ENCODE measurements at places on chromosomes 12 and 14.

- no peak for DNase-seq
Observed at GRCh38 chr14:96989306-96989705, 192.1 kb downstream of the VRK1 start.

GRCh38 chr12:111846016-111846415, 4.0 kb downstream of the MAPKAPK5 start:
- no peak for DNase-seq

DNA sequence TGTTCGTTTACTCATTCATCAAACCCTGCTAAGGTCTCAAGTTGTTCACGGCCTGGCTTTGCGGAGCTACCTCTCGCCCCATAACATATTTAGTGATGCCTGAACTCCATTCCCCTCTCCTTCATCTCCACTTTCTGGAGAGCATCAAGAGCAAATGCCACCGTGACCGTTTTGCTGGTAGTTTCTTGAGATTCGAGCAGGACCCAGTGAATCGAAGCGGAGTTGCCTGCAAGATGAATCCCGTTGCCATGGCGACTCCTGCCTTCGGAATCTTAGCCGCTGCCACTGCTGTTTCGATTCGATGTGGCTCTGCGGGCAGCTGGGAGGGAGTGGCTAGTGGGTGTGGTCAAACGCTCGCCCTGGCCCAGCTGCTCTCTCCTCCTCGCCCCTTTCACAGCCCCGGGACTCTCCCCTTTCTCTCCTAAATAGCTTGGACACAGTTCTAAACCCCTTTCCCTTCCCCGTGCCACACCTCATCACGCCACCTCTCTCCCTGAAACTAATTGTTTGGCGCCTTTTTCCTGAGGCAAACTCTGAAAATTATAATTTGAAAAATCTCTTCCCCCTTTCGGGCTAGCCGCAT, 1.4 kb downstream of the DAAM1 start:
- DNase-seq: peak; percentile 91

DNA sequence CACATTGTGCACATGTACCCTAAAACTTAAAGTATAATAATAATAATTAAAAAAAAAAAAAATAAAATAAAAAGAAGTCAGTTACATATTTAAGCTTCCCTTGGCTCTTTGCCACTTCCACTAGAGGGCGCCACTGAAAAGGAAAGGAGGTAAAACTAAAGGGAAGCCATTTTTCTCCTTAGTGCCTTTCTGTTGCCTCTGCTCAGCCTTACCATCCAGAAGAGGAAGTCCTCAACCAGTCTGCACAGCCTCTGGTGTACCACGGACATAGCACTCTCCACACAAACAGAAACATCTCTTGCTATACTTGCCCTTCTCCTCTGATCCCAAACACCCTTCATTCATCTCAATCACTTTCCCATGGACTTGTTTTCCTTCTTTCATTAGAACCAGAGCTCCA, 169.0 kb upstream of the EEA1 start:
- no peak for DNase-seq

GRCh38 chr12:89181271-89181920, 170.9 kb downstream of the DUSP6 start:
- DNase-seq: peak; percentile 86

GRCh38 chr12:11162502-11162901, 8.5 kb upstream of the SMIM10L1 start:
- no peak for DNase-seq

DNA sequence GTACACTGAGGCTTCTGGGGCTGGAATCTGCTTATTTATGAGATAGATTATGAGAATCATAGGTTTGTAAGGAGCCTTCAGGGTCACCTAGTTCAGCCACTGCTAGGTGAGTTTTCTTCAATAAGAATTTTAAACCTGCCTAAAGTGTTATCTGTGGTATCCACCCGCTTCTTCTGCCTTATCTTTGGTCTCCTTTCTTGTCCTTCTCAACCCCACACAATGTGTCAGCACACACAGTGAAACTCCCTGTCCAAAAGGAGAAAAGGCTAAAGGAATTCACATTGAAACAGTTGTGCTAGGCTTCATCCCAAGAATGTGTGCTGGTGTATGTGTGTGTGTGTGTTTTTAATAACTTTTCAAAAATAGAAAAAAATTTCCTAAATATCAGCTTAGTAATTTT, 259.3 kb upstream of the BTG1 start:
- DNase-seq: no peak

GRCh38 chr12:57213763-57214397, 2.7 kb upstream of the NXPH4 start:
- DNase-seq: peak; percentile 48

GRCh38 chr14:55874785-55875184, 243.4 kb upstream of the PELI2 start:
- no peak for DNase-seq

DNA sequence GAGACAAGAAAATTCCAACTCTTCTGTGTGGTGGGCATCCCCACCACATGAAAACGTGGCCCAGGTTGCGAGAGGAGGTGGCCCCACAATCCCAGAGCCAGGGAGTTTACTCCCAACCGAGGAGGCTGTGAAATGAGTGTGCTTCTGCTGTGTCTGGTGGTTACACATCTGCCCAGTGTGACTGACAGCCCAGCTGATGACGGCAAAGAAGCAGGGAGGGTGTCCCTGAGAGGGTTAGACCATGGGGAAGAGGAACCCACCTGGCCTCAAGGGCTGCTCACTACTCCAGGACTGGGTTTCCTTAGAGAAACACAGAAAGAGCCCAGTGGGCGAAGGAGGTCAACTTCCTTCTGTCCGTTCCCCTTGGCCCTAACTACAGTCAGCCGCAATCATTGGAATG, 24.6 kb downstream of the ZFP36L1 start:
- no peak for DNase-seq

DNA sequence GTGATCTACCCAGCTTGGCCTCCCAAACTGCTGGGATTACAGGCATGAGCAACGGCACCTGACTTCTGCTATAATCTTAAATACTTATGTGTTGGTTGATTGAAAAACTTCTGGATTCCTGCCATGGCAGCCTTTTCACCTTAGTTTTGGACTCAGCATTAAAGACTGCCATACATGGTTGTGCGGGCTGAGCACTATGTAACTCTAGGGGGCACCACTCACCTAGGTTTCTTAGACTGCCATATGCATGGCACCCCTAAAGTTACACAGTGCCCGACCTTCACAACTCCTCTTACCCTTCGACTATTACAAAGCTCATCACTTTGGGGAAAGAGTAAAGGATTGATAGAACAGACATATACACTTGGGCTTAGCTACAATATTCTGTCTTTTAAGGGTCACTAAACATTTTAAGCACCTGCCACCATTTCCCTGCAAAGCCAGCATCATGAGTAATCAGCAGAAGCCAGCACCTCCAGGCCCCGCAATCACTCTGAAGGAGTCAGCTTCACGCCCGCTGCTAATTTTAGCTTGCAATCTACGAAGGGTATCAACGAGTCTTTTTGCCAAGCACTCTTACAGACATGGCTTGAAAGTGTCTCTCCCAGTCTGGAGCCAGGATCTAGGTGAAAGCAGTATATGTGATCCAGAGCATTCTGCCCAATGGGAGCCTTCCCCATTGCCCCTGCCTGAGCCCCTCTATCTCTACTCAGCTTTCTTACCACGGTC, 59.8 kb downstream of the SUDS3 start:
- no peak for DNase-seq

GRCh38 chr14:61891170-61891569, 128.9 kb downstream of the SNAPC1 start:
- no peak for DNase-seq

- DNase-seq: peak; percentile 36
Observed at GRCh38 chr12:115383668-115384067, 699.7 kb upstream of the TBX3 start.

DNA sequence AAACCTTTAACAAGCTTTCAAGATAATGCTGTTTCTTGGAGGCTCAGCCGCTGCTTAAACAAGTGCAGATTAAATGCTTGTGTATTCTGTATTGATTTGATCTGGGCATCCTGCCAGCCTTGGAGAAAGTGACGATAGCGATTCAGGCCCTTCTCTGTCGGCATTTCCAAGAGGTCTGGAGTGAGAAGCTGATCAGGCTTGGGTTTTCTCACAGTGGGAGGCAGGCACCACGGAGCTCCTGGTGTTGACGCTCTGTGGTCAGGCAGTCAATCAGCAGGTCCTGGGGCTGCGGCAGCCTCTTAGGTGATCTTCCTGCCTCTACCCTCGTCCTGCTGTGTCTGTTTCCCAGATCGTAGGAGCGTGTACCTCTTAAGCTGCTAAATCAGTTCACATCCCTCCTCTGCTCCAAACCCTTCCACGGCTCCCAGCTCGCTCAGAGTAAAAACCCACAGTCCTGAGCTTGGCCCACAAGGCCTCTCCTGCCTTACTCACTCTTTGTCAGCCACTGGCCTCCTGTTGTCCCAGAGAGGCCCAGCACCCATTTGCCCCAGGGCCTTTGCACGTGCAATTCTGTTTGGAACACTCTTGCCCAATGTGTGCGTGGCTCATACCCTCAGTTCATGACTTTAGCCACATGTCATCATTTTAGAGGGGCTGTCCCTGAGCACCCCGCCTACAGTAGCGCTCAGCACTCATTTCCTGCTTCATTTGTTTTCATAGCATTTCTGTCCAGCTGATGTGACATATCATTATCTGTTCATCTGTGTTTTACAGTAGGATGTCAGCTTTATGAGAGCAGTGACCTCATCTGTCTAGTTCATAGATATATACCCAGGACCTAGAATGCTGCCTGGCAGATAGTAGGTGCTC, 155.4 kb downstream of the AACS start:
- no peak for DNase-seq

GRCh38 chr12:39426636-39427240, 16.2 kb downstream of the KIF21A start:
- peak; percentile 80 for DNase-seq

GRCh38 chr14:101889898-101890297, 74.5 kb upstream of the DYNC1H1 start:
- peak; percentile 43 for DNase-seq

DNA sequence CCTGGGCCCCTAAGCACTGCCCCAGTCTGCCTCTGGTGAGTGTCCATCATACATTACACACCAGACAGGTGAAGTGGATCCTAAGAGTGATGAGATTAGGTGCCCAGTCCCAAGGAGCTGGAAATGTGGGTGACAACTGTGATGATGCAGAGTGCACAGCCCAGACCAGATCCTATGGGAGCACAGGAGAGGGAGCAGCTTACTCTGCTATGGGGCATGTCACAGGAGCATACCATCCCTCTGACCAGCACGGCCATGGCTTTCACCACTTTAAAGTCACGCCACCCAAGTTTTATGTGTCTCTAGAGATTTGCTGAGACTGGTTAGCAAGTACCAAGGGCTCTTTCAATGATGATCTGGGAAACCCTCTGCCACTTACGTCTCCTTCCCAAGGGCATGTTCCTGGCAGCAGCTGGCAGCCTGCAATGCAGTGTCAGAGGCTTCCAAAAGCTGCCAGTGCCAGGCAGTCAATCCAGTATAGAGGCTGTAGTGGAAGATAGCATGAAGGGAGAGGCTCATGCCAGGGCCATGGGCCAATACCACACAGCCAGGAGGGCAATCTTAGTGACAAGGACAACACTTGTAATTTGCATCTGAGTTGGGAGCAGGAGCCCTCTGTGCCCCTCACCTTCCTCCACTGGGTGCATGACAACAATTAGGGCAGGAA, 40.2 kb downstream of the STAB2 start:
- no peak for DNase-seq

GRCh38 chr14:104284107-104284592, 145.8 kb downstream of the KIF26A start:
- DNase-seq: no peak

DNA sequence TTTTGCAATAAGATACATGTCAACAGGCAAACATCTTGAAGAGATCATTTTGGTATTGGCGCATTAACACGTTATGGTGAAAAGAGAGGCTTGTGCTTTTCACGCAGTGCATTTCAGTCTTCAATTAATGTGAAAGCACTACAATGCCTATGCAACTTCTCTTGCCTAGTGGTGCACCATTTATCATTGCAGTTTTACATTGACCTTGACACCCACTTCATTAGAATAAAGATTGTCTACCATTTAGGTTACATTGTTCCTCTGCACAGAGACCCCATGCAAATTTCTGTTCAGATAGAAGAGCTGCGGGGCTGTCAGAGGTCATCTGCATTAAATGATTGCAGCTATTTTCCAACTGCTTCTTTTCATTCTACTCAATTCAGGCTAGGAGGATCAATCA, 212.2 kb upstream of the NPAS3 start:
- no peak for DNase-seq

- DNase-seq: no peak
Observed at GRCh38 chr12:88790231-88790630, 210.0 kb upstream of the KITLG start.

DNA sequence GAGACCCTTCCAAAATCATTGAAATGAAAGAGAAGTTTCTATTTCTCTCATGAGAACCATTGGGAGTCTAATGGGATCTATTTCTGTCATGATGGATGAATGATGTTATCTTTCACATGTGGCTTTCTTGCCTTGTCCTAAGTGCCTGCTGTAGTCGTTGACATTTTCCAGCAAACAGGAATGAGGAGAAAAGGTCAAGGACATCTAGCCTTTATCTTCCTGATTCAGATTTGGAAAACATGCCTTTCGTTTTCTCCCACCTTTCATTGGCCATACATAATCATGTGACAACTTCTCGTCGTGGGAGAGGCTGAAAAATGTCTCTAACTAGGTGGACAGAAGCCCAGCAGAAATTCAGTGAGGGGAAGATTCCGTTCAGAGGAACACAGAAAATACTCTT, 94.5 kb downstream of the PCNX1 start:
- DNase-seq: no peak

GRCh38 chr14:78106381-78106780, 63.8 kb upstream of the NRXN3 start:
- no peak for DNase-seq

GRCh38 chr12:20262119-20262518, 106.2 kb upstream of the PDE3A start:
- no peak for DNase-seq

- no peak for DNase-seq
Observed at GRCh38 chr14:90809530-90810312, 6.5 kb downstream of the TTC7B start.

DNA sequence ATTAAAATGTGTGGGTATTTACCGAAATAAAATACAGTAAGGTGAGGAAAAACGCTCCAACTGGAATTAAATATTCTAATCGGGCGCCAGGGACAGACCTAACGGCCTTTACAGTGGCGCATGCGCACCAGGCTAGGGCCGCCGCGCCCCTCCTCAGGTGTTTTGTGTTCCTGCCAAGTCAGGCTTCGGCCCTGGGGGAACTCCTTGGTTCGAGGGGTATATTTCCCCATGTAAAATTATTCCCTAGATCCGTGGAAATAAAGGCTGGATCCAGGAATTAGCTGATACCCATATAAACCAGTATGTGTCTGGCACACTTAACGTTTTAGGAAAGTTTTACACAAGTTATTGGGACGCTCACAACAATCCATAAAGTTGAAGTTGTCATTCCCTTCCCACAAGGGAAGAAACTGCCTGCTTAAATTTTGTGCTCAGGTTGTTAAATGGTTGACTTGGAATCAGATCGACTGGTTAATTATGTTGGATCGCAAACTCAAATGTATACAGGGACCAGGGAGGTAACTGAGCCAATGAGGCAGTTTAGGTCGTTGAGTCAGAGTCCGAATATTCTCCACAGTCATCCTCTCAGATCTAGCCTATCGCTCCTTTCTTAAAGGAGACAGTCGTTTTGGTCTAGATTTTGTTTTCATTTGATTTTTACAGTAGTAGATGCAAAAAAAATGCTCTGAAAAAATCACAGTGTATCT, 621 bp upstream of the ANAPC7 start:
- DNase-seq: peak; percentile 45
